Myocyte (in vitro differentiated cells): ENCODE measurements at places on chromosomes 7 and 10.

DNA sequence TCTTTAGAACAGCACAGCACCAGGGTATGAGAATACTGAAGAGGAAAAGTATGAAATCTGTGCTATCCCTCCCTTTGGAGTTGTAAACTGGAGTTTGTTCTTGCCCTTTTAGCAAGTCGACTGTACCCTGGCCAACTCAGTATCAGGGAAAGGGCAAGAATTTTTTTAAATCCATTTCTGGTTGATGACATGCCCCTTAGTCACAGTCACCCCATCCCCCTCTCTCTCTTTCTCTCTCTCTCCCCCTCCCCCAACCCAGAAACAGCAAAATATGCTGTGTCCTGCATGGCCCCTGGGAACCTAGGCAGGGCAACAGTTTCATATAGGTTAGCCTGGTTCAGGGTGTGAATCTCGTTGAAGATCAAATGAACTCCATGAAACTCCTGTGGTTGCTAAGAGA lies 177.7 kb upstream of the ADO start:
- peak; percentile 40 for DNase-seq

GRCh38 chr10:69359594-69359993 lies 57.1 kb downstream of the TACR2 start:
- DNase-seq = no peak

DNA sequence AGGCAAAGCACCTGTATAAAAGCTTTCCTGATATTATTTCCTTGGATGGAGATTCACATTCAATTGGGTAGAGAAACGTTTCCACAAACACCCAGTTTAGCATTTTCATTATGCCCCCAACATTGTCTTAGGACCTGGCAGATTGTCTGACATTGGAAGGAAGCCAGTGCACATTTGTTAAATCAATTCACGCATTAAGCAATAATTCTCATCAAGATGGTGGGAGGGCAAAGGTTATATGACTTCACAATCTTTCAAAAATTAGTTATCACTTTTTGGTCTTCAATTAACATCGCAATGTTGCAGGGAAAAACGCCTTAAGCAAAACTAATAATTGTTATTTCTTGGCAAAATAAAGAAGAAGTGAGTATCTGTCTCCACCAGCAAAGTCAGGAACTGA lies 16.4 kb downstream of the OPALIN start:
- DNase-seq = no peak

GRCh38 chr10:48550977-48551376 lies 53.9 kb downstream of the ARHGAP22 start:
- DNase-seq = no peak

GRCh38 chr7:67022511-67022910 lies 25.9 kb downstream of the TYW1 start:
- peak; percentile 65 for DNase-seq

- no peak for DNase-seq
These were observed 35.0 kb downstream of the ELFN1 start for GRCh38 chr7:1704811-1705738.

DNA sequence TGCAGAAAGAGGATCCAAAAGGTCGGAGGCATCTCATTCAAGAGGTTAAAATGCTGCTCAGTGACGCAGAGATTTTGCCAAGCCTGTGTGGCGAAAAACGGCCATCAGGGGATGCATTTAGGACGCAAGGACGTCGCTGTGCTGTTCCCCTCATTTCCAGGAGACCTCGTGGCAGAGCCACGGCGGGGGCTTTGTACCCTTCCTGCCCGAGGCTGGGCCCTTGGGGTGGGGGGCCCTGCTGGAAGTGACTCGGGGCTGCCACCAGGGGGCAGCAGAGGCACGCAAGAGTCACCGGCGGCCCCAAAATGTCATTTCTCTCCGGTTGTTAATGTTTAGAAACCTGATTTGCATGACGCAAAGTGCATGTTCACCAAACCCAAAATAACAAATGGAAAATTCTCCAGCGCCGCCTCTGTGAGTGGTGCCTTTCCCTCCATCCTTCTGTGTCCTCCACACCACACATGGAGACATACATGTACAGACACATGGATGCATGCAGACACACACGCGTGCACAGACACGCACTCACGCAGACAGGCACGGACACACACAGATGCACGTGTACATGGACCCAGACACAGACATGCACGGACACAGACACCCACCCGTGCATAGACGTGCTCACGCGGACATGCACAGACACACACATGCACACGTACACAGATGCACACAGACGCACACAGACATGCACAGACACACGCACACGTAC lies 51.0 kb upstream of the NKX6-2 start:
- peak; percentile 18 for DNase-seq

DNA sequence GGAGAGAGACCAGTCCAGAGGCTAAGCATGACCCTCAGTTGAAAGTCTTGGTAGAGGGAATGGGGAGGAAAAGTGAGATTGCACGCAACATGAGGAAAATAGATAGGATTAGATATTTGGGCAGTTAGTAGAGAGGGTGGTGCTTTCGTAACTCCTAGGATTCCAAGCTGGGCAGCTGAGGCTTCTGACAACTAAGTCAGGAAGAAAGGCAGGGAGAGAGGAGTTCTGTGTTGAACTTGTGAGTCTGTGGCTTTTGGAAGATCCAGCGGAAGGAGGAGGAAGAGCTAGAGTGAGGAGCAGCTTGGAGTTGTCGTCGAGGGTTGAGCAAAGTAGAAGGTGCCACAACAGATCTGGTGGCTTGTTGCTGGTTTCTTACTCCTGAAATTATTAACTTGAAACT lies 21.8 kb downstream of the CUL1 start:
- no peak for DNase-seq

- no peak for DNase-seq
These were observed 8.2 kb upstream of the GET4 start for GRCh38 chr7:868189-868486.

GRCh38 chr7:96131525-96131924 lies 190.4 kb downstream of the SLC25A13 start:
- DNase-seq = no peak

DNA sequence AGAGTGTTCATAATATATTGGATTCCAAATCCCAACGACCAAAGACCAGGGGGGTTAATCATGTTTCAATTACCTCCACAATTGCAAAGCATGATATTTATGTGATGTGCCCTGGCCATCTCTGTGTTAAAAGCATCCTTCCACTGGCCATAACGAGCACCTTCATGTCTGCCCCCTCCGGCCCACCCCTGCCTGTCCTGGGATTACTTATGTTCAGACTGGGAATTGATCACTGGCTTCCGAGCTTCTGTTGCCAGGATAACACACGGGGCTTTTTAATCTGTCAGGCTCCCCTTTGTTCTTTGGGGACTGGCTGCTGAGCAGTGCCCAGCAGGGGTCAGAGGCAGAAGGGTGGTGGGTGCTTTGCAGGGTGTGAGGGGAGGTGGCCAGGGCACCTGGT lies 13.7 kb upstream of the CHST15 start:
- DNase-seq = no peak

GRCh38 chr7:104914421-104914820 lies 99.6 kb upstream of the KMT2E start:
- DNase-seq = peak; percentile 87

- no peak for DNase-seq
These were observed 4.0 kb downstream of the ITGB1 start for GRCh38 chr10:32954080-32954479.

- no peak for DNase-seq
These were observed 24.7 kb downstream of the PSPH start for GRCh38 chr7:56026538-56026937.

GRCh38 chr7:75669579-75669978 lies 69.2 kb downstream of the HIP1 start:
- no peak for DNase-seq

DNA sequence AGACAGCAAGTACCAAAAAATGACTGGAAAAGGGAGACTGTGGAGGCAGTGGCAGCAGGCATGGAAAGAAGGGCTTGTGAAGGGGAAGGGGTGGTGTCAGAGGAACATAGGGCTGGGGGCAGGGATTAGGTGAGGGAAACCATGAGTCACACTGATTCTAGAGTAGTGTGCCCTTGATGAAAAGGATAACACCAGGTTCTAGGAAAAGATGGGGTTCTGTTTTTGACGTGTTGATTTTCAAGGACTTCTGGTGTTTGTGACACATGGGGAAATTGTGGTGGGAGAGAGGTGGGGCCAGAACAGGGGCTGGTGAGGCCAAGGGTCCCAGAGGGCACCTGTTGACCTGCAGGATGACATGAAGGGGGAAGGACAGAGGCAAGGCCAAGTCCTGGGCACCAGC lies 57.1 kb downstream of the FIGNL1 start:
- no peak for DNase-seq

- no peak for DNase-seq
These were observed 76.7 kb downstream of the MACC1 start for GRCh38 chr7:20140291-20141001.

GRCh38 chr10:130931256-130931655 lies 380.3 kb downstream of the TCERG1L start:
- DNase-seq = no peak

- peak; percentile 66 for DNase-seq
These were observed 453 bp downstream of the URGCP start for GRCh38 chr7:43905956-43906330.

GRCh38 chr7:48708635-48709034 lies 215.7 kb upstream of the CDC14C start:
- DNase-seq = no peak

- DNase-seq = no peak
These were observed 400.1 kb upstream of the ETV1 start for GRCh38 chr7:14389595-14389994.

GRCh38 chr7:36132012-36132411 lies 21.0 kb upstream of the EEPD1 start:
- DNase-seq = no peak

DNA sequence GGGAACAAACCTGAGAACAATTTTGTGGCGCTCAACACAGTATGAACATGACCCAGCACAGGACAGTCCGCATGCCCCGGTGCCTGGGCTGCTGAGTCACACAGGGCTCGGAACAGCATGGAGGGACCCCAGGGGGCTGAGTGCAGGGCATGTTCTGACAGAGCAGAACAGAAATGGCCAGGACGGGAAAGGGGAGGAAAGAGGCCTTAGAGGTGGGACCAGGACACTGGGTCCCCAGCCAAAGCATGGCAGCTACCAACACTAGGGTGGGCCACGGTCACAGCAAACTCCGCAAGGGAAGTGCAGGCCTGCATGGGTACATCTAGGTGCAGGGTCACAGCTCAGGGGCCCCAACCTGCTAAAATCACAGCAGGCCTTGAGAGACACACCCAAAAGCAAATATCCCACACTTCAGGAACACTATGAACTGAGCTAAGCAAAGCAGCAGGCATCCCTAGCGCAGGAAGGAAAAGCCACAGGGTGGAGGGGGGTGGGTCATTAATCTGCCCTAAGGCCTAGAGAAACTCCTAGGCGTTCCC lies 5.6 kb downstream of the IMPDH1 start:
- DNase-seq = no peak

GRCh38 chr10:133186416-133187090 lies 26.5 kb downstream of the KNDC1 start:
- DNase-seq = no peak

GRCh38 chr7:140888087-140888486 lies 36.6 kb downstream of the BRAF start:
- no peak for DNase-seq

DNA sequence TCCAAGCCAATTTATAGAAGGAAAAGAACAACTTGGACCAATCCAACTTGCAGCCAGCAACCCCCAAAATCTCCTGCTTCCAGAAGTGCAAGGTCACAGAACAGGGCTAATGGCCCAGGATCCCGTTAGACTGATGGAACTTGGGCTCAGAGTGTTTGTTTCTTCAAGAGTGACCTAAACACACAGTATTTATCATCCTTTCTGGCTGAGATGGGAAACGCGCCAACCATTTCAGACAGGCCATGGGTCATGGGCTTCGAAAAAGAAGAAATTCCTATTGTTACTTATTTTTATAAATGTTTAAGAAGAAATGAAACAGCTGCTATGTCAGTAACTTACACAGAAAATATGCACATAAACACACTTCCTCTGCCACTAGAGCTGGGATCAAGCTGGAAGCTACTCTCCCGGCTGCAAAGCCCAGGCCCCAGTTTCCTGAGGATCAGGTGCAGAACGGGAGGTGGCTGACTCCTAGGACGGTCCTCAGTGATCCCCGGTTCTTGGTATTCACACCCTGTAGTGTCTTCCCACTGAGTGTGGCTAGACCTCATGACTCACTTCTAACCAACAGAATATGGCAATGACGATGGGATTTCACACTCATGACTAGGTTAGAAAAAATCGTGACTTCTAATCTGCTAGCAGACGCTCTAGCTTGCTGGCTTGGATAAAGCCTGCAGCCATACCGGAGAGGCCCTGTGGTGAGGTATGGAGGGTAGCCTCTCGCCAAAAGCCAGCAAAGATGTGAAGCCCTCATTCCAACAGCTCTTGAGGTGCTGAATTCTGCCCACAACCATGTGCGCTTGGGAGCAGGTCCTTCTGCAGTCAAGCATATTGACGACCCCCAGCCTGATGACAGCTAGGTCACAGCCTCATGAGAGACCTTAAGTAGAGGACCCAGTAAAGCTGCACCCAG lies 60.2 kb downstream of the CHST15 start:
- DNase-seq = peak; percentile 64

DNA sequence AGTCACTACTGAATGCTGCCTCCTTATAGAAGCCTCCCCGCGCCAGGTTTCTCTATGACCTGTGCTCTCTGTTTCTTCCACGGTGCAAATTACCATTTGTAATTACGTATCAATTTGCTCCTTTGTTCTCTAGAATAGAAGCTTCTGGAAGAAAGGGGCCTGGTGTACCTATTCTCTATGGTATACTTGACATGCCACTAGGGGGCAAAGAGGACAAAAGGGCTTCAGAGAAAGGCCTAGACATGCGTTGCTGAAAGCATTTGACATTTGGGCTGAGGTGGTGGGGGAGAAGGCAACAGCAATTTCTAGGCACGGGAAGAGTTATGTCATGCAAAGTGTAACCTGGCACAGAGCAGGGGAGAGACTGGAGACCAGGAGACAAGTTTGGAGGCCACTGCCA lies 148.7 kb downstream of the WDR11 start:
- no peak for DNase-seq

DNA sequence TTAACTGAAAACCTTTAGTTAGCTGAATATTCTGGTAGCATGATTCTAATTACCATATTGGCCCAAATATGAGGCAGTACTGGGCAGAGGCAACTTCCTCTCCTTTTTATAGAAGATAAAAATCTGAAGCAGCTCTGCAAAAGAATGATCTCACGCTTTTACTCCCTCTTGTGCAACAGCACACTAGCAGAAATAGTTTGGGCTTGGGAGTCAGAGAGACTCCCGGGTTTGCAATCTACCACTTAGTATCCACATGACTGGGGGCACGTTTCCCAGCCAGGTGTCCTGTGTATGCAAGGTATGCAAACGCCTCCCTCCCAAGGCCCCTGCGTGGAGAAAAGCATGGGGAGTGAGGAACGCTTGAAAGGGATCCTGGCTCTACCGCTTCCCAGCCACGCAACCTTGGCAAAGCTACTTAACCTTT lies 47.2 kb upstream of the RHEB start:
- DNase-seq = no peak

GRCh38 chr10:24254180-24254579 lies 45.2 kb downstream of the KIAA1217 start:
- DNase-seq = no peak
